ENCODE measurements at places on chromosomes 2 and 18.

- DNase-seq: peak; percentile 85
Measured at GRCh38 chr2:226118471-226119429, 680.9 kb downstream of the IRS1 start.

GRCh38 chr2:172440795-172441194, 13.4 kb downstream of the ITGA6 start:
- no peak for DNase-seq

- DNase-seq: peak; percentile 34
Measured at GRCh38 chr2:174158003-174158402, 90.3 kb downstream of the OLA1 start.

GRCh38 chr18:49339146-49339545, 121.3 kb downstream of the DYM start:
- DNase-seq: no peak

DNA sequence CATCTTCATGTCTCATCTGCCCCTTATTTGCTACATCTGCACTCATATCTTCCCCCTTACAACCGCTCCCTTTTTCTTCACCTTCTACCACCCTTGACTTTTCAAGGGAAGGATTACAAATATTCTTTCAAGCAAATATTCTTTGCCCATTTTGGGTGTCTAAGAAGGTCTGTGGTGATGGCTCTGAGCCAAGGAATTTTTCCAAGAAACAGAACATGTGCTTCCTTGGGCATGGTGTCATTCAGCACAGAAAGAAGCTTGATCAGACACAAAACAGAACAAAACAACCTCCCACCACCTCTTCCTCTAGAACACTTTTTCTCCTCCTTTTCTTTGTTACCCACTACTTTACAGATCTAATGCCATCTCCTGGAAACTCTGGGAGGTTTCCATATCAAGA, 313.7 kb downstream of the SATB2 start:
- DNase-seq: no peak

- no peak for DNase-seq
Measured at GRCh38 chr2:219957820-219958219, 330.4 kb downstream of the SLC4A3 start.

DNA sequence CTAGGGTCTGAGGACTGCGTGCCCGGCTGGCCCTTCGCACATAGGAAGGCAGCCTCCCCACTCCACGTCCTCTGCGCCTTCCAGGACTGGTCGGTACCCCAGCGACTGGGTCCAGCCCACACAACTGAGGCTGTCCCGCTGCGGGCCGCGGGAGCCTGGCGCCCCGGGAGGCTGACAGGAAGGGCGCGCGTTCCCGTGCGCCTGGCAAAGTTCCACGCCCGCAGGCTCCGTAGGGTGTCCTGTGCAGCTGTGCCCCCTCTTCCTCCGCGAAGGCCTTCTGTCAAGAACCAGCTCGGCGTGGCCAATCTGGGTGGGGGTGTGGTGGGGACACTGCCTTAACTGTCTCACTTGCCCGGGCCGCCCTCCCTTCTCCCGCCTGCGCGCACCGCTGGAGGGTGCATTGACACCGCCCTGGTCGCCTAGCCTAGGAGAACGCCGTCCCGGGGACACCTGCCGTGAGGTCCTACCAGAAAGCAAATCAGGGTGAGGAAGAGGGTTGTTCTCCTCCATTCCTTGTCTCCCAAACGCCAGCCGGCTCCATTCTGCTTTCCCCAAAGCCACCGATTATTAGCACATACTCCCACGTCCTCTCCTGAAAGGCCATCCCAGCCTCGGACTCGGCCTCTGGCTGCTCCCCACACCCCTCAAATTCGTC, 618 bp upstream of the LYPD1 start:
- no peak for DNase-seq

GRCh38 chr2:31397094-31397493, 17.4 kb downstream of the XDH start:
- DNase-seq: no peak

DNA sequence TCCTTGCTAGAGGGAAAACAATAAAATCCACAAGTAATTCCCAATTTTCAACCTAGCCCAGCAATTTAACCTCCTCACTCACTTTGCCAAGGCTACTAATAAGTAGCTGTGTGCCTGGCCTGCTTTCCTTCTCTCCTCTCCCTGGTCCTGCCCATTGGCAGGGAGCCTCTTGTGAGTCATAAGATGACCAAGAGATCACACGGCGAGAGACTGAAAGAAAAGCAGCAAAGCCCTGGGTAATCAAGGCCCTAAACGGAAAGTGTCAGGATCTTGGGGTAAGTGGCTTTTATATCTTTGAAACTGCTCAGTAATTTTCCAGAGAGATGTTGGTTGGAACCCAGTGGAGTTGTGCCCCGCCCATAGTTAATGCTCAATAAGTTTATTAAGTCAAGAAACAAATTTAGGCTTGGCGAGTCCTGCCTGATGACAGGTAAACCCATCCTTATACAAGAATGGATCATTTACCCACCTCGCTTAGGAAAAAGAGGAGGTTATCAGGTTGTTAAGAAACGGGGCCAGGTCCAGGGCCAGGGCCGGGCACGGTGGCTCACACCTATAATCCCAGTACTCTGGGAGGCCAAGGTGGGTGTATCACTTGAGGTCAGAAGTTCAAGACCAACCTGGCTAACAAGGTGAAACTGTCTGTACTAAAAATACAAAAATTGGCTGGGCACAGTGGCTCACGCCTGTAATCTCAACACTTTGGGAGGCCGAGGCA, 10.0 kb upstream of the ADAM17 start:
- peak; percentile 91 for DNase-seq

All from HFFc6 (cell line).